ENCODE measurements at places on chromosomes 1 and 21.

- DNase-seq = no peak
These were observed 5.1 kb downstream of the GORAB start for GRCh38 chr1:170536924-170537551.

GRCh38 chr21:26736449-26736848 lies 108.8 kb downstream of the ADAMTS1 start:
- no peak for DNase-seq

DNA sequence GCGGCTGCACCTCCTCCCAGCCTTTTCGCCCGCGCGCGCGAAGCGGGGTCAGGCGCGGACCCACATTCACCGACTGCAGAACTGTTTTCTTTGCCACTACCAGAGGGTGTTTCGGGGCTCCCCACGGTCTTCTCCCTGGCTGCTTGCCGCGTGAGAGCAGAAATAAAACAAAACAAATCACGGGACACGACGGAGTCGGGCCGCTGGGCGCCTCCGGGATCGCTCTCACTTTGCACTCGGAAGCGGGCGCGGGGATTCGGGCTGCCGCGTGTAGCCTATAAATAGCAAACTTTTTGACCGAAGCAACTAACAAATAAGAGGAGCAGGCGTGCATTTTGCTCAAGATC lies 412.3 kb upstream of the ESRRG start:
- no peak for DNase-seq

- DNase-seq = no peak
These were observed 217.0 kb downstream of the RWDD3 start for GRCh38 chr1:95451054-95451453.

DNA sequence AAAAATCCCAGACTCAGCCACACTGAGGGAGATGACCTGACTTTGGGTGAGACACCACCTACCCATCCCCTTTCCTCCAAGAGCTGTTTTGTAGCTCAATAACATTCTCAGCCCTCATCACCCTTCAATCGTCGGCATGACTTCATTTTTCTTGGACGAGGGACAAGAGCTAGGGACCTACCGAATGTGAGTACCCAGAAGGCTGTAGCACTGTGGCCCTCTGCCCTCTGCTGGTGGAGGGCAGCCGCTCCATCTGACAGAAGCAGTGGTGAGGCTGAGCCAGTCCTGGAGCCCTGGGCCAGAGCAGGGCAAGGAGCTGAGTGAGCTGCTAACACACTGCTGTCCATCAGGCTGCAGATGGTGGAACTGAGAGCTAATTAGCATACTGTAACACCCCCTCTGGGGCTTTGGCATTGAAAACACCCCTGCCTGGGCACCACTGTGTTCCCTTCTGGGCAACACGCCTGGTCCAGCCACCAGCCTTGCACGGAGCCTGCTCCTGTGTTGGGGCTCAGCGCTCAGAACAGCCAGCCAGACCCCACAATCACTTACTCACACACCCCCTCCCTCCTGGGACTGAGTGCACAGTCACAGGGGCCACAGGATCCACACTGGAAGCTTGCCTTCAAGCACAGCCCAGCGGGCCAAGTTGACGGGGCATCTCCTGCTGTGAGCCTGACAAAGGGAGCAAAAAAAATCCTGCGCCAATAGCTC lies 18.3 kb upstream of the ALPL start:
- DNase-seq = no peak

GRCh38 chr1:75937034-75937433 lies 4.8 kb upstream of the ASB17 start:
- no peak for DNase-seq

GRCh38 chr1:244077473-244078220 lies 26.6 kb downstream of the ZBTB18 start:
- DNase-seq = no peak

DNA sequence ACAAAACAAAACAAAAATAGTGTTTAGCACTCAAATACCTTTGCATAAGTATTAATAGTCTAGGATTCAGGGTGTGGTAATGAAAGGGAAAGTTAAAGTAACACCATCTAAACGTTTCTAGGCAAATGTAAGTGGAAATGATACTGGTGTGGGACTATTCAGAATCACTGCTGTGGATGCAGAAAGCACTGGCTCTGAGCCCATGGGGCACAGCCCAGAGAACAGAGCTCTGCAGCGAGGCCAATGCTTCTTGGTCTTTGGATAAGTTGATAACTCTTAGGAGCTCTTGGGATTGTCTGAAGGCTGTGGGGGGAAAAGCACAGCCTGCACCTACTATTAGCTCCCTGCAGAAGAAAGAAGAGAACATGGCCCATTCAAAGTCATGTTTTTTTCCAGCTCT lies 21.4 kb upstream of the DNM3 start:
- no peak for DNase-seq

DNA sequence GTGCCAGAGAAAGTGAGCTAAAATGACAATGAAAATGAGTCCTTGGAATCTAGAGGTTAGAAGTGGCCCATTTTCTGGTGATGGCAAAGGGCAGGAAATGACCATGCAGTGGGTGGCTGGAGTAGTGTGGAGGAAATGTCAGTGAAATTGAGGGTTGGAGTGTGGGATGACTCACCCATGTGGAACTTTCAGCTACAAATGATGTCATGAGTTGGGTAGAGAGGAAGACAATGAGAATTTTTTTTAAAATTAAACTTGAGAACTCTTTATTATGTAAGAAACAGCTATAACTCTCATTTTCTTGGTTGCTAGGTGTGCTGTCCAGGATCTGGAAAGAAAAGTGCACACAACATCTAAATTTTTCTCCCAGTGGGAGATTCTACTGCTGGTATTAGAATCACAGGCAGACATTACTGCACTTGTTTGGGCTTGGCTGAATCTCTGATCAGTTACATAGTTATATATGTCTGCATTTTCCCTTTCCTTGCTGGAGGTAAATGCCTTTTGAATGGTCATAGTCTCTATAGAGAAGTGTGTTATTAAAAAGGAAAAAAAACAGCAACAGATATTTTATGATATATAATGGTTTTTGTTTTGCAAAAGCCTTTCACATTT lies 56.8 kb upstream of the GNG12 start:
- DNase-seq = no peak

- DNase-seq = no peak
These were observed 269.4 kb downstream of the LRRC7 start for GRCh38 chr1:69836971-69837636.

DNA sequence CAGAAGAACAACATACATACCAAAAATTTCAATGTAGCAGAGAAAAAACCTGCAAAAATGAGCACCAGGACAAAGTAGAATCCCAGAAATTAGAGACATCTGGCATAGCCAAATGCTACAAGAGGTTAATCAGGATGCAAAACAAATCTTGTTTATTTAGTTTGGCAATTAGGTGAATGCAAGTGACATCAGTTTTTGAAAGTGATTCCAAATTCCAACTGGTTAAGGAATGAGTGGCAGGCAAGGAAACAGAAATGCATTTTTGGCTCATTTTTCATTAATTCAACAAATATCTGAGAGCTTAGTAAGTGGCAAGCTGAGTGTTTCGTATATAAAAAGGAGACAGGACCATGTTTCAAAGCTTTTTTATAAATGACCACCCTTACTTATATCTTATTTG lies 21.3 kb downstream of the SCAF4 start:
- no peak for DNase-seq

DNA sequence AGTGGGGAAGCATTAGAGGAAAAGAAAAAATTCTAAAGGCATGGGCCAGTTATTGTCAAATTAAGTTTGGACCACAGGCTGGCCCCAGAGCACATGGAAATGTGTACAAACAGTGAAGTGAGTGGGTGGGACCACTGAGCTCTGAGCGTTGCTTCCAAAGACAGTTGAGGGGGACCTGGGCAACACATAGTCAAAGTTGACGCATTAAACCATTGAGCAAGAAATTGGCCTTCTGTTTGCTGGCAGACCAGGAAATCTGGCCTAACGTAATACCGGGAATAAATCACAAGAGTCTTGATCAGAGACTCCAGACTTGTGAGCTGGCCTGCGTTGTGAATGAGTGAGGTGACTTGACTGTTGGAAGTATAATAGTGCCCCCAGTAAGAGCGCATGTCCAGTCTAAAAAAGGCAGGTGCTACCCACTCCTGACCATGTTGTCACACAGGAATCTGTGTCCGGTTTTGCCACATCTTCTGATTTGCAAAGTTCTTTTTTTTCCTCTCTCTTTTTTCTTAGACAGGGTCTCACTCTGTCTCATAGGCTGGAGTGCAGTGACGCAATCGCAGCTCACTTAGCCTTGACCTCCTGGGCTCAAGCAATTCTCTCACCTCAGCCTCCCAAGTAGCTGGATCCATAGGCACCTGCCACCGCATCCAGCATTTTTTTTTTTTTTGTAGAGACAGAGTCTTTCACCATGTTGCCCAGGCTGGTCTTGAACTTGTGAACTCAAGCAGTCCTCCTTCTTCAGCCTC lies 10.7 kb downstream of the EPHB2 start:
- no peak for DNase-seq

DNA sequence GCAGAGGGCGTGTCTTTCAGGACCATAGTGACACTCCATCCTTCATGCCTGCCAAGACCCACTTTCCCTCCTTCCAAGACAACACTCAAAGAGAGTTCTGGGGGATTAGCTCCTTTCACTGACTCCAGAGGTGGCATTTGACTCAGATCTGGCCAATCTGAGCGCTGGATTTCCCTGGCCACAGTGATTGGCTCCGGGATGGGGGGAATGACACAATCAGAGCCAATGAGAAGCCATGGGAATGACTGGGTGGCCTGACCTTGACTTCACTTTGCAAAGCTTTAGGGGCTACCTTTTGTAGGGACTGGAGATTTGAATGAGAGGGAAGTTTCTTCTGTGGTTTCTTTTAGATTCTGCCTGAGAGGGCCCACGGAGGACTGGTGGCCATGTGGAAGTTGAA lies 26.9 kb upstream of the WNT4 start:
- no peak for DNase-seq

DNA sequence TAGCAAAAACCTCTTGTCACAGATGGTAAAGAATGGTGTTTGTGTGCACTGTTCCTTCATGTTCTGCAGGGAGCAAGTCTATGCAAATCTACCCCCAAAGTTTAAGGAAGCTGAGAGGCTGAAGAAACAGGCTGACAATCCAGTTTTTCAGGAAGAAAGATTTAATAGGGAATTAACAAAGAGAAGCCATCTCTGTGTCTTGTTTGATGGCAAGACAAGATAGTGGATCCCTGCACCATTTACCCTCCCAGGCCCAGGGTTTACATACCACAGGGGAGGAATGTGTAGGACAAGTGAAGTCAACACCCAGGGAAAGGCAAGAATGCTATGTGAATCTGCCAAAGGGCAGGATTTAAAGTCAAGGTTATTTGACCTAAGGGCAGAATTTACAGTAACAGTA lies 48.1 kb upstream of the FNBP1L start:
- no peak for DNase-seq

DNA sequence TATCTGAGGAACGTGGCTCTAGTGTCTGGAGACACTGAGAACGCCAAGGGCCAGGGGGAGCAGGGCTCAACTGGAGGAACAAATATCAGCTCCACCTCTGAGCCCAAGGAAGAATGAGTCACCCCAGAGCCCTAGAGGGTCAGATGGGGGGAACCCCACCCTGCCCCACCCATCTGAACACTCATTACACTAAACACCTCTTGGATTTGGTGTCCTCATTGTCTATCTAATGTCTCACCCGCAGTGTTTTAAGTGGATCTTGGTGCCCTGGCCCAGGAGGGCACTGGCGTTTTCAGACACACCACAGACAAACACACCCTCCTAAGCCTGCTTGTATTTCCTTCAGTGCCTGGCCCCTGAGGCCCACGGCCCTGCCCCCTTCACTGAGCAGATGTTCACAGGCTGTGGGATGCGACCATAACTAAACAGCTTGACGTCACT lies 2.2 kb upstream of the FALEC start:
- DNase-seq = no peak

- DNase-seq = no peak
These were observed 47.8 kb downstream of the CEP350 start for GRCh38 chr1:180002437-180002836.

DNA sequence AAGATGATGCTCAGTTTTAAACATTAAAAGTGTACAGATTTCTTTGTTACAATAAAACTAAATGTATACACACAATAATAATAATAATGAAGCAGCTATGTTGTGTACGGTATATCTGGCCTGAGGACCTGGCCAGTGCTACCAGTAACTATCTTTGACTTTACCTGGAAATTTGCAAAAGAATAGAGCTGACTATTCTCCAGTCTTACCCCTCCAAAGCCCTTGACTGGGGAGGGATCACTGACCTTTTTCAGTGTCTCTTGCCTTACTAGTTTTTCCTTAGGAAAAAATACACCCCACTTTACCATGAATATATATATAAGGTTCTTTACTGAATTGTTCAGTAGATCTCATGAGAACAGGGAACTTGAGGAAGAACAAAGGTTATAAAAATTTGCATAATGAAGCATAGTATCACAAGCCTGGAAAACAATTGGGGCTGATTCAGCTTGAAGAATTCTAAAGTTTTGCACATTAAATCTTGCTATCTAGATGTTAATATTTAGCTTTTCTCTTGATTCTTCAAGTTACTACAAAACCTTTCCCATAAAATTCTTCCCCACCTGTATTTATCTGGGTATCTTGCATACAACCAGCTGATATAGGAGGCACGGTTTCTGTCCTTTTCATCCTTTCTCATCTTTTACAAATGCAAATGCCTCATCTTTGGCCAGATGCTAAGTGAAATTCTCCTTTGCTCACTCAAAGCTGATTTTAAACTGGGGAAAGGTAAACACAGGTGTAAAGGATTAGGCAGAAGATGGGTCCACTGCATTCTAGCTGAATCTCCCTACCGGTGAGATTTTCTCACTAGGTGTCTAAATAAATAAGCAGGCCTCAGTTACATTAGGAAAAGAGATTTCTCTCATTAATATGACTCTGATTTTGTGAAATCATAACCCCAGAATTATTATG lies 25.0 kb upstream of the SLAMF1 start:
- DNase-seq = no peak

DNA sequence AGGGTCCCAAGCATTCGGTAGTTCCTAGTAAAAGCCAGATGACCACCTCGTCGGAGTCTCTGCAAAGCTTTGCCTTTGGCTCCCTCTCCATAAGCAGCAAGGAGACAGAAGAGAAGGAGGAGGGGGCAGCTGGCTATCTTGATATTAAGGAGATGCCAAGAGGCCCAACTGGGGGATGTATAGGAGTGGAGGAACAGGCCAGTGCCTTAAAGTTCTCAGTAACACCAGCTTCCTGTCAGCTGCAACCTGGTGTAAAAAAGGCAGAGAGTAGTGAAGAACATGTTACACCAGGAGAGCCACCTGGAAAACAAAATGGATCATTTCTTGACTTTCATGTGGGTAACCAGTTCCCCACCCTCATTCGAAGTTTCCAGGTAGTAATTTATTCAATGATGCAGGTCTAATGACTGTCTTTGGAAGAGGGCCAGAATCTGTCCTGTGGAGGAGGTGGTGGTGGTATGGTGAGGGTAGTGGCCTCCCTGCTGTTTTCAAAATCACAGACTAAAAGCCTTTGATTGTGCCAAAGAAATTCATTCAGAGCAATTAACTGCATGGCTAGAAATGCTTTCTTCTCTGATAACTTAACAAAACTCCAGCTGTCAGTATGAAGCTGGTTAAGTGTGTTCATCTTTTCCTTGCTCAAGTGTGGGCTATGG lies 27.3 kb downstream of the TMEM200B start:
- no peak for DNase-seq

DNA sequence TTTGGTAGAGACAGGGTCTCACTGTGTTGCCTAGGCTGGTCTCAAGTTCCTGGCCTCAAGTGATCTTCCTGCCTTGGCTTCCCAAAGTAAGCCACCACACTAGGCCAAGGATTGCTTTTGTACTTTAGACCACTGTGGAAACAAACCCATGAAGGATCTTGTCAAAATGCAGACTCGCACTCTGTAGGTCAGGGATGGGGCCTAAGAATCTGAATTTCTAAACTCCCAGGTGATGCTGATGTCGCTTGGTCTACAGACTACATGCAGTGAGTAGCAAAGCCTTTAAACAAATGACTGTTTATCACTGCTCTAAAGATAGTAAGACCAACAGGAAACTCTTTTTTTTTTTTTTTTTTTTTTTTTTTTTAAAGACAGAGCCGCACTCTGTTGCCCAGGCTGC lies 54.1 kb upstream of the MUTYH start:
- DNase-seq = no peak

Measured in omental fat pad (tissue), 4 donors.